ENCODE measurements at places on chromosomes 2 and 18.
A peak's percentile ranks its signal among the peaks of the same experiment; 100 is the strongest.

DNA sequence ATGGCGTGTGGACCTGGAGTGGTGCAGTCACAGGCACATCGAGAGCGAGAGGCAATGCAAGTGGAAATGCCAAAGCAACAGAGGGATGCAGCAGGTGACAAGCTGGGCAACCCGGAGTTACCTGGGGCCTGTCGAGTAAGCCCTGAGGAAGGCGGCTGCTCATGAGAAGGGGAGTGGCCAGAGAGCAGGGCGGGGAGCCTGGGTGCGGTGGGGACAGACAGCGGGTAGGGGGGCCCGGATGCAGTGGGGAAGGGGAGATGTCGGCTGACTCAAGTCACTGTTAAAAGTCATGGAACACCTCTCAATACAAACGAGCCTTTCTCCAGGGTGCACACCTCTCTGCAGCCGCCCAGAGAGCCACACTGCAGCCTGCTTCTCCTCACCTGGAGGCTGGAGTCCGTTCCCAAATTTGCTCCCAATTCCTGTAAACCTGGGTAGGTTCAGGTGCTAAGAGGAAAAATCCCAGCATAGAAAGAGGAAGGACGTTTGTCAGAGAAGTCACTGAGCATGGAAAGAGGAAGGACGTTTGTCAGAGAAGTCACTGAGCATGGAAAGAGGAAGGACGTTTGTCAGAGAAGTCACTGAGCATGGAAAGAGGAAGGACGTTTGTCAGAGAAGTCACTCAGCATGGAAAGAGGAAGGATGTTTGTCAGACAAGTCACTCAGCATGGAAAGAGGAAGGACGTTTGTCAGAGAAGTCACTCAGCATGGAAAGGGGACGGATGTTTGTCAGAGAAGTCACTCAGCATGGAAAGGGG, 71.7 kb upstream of the TWIST2 start:
- no peak for DNase-seq

- peak; percentile 45 for DNase-seq
These were observed 38.3 kb downstream of the ITGA6 start for GRCh38 chr2:172465417-172466334.

GRCh38 chr2:236179236-236180075, 11.3 kb upstream of the GBX2 start:
- DNase-seq = no peak

DNA sequence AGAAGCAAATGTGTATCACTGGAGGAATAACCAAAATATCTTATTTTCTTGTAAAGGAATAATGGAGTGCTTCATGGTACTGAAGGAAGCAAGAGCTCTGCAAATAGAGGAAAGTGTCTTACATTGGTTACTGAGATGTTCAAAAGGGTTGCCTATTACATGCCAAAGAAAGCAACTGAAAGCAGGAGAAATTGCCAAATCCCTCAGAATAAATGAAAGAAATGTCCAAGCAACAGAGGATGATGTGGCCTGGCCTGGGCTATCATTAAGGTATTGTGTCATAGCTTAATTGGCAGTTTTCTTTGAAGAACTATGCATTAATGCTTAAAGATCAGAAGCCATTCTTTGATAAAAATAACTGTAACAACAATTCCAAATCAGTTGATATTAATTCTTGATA, 173.7 kb downstream of the RAB3GAP1 start:
- DNase-seq = no peak

GRCh38 chr18:274313-274712, 6.5 kb upstream of the THOC1 start:
- no peak for DNase-seq

DNA sequence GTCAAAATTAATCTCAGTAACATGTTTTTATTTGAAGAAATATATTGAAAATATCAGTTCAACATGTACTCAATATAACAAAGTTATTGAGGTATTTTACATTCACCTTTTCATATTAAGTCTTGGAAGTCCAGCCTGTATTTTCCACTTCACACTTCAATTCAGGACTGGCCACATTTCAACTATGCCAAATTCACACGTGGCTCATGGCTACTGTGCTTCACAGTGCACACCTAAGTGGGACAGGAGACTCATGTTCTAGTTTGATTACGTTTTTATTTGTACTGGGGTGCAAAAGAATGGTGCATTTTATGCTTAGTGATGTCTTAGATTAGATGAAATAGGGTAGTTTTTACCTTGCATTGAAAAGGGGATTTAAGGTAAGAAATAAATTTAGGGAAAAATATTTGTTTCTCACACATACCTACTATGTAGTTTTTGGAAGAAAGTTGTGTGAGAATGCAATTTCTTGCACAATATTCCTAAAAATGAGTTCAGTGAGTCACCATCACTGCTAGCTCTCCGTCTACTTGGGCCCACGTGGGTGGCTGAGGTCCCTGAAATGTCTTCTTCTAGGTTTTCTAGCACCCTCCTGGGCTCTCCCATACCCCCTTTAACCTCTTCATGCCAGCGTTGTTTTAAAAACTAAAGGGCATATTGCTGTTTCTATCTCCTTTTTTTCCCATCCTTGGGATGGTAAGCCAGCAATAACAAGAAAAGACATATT, 87.0 kb downstream of the ST6GAL2 start:
- no peak for DNase-seq

DNA sequence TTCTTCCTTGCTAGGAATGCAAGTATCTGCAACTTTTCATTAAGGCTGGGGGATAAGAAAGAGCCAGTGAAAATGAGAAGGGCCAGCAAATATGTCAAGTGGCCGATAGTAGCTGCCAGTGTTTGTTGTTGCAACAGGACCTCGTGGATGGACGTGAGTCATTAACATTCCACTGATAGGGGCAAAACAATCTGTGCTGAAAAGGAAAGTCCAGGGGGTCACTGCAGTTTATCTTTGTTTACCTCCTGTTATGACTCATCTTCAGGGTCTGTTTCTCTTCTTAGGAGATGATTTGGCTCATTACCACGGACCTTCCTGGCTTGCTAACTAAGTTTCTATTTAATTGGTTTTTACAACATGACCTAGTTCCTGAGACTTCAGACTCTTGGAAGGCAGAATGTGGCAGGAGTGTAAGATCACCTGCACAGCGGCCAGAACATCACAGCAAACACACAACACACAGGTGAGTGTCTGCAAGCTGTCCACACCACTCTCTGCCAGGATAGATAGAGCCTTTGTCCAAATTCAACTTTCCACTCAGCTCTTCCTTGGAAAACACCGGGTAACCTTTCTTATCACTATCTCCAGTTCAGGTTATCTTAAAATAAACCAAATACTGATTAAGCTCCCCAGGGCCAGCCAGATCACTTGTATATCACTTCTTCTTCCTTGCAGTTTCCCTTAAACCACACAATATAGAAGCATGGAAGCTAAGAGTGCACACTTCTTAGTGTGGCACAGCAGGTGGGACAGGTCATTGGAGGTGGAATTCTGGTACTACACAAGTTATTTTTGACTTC, 157.5 kb upstream of the LMAN1 start:
- no peak for DNase-seq

DNA sequence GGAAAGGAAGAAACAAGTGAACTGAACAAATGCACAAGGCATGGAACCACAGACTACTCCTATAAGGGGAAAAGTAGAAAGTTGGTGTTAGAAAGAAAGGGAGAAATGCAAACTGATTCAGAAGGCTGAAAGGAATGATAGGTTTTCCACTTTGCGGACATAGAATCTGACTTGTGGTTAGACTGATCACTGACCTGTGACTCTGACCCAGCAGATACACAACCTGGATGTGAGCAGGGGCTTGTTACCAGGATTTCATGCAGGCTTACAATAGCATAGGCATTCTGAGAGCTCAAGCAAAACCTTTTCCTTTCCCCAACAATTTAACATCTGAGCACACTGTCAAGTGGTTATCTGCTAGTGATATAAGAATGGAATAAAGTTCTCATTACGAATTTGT, 237.0 kb upstream of the CDH20 start:
- DNase-seq = no peak

- DNase-seq = no peak
These were observed 93.6 kb downstream of the RAPGEF4 start for GRCh38 chr2:172829229-172829628.

DNA sequence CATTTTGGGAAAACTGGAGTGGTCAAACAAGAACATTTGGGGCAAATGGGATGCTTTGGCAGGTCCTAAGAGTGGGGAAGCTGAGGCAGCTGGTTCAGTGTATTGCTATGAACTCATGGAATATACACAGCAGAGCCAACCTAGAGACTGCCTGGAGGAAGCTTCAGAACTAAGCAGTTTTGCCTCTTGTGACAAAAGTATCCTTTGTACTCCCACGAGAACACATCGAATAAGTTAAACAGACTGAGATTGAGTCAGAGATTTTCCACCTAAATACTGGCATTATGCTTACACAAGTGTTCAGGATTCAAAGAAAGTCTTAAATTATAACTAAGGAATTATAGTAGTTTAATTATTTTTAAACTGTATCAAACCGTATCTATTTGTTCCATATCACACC, 5.2 kb upstream of the ARMC9 start:
- no peak for DNase-seq

- no peak for DNase-seq
These were observed 456.6 kb upstream of the UBE2E3 start for GRCh38 chr2:180523621-180524340.

- DNase-seq = no peak
These were observed 163.4 kb upstream of the GLI2 start for GRCh38 chr2:120572226-120572625.

DNA sequence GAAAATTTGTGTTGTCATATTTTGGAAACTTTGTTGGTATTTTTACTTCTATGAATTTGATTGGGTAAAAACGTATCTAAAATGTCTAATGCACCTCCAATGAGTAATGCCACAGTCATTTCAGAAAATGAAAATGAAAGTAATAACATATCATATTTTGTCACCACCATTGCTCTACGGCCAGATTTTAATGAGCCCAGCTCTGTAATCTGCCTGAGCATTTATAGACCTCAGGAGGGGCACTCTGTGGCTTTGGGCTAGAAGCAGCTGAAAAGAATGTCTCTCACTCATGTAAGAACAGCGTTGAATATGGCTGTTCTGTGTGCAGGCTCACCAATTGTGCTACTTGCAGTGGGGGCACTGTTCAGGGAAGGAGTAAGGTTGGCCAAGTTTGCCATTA, 32.7 kb upstream of the ABCA12 start:
- DNase-seq = no peak

- no peak for DNase-seq
These were observed 99.0 kb downstream of the PLEKHM3 start for GRCh38 chr2:207926133-207926988.

DNA sequence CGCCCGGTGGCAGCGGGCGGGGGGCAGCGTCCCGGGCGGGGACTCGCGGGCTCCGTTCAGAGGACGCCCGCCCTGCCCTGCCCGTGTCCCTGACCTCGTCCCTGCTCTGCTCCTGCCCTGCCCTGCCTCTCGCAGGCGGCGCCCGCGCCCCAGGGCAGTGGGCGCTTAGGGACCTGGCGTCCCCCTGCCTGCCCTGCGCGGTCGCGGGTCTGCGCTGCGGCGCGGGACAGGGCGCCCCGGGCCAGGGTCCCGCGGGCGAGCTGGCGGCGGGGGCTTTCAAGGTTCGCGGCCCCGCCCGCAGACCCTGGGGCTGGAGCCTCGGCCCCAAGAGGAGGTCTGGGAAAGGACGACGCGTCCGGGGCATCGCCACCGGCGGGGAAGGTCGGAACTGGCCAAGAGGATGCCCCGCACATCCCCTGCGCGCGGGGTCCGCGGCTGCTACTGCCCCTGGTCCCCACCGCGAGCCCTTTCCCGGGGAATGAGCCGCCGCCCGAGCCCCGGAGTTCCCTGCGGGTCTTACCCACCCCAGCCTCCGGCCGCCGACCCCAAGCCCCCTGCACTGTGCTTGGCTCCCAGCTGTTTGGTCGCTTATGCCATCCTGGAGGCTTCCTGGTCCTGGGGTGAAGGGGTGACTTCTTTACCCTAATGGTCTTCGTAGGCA, 679 bp downstream of the RNF144A start:
- DNase-seq = no peak

DNA sequence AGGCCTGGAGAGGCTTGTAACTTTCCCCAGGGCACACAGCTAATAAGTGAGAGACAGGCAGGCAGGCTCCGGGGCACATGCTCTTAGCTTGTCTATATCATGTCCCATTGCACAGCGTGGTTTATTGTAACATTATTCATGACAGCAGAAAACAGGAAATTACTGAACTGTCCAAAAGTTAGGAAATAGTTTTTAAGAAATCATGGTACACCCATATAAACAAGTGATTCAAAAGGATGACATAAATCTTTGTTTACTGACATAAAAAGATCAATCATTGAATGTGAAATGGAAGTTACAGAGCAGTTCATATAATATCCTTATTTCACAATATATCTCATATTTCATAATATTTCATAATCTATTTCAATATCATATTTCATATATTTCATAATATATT, 34.3 kb upstream of the TXNDC2 start:
- DNase-seq = no peak

DNA sequence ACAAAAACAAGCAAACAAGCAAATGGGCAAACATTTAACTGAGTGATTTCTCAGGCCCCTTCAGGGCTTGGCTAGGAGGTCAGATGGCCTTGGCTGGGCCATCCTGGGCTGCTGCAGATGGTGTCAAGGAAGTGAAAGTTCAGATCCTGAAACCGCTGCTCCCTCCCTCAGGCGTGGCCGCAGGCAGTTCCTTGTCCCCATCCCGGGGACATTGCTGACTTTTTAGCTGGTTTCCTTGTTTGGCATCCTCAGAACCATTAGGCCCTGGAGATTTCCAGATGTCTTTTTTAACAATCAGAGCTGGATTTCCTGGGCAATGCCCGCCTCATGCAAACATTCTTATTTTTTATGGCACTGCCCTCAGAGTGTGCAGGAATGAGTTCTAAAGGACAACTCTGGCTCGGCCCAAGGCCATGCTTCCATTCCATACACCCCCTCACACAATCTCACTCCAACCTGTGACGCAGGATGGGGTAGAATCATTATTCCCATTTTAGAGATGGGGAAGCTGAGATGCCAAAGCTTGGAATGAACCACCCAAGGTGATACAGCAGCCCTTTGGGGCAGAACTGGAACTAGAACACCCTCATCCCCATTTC, 86.1 kb upstream of the ZCCHC2 start:
- DNase-seq = no peak

DNA sequence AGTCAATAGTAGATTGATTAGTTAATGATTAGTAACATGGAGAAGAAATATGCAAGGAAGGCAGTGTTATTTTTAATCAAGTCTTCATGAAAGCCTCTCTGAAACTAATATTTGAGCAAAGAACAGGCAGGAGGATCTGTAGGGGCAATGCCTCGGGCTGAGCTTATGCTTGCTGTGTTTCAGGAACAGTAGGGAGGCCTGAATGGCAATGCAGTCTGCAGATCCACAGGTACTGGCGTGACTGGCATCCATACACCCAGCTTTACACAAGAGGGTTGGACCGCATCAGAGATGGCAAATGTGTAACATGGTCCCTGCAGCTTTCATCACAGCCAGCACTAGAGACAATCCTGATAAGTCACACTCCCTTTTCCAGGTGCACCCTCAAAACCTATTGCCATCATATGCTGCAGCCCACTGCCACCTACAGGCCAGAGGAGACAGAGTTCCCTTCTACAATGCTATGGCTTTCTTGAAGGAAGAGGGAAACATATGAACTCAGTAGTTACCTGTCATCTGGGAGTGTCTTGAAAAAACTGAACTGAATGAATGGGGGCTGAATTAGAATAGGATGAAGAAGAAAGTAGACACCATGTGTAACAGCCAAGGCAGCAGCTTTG, 582.4 kb upstream of the RAB6C start:
- DNase-seq = no peak

Data from activated CD4-positive, CD25-positive, alpha-beta regulatory T cell (primary cell).